CD4-positive, alpha-beta T cell treated with Interleukin-4 for 1 hour (primary cell): ENCODE measurements at places on chromosomes 13 and 19.

DNA sequence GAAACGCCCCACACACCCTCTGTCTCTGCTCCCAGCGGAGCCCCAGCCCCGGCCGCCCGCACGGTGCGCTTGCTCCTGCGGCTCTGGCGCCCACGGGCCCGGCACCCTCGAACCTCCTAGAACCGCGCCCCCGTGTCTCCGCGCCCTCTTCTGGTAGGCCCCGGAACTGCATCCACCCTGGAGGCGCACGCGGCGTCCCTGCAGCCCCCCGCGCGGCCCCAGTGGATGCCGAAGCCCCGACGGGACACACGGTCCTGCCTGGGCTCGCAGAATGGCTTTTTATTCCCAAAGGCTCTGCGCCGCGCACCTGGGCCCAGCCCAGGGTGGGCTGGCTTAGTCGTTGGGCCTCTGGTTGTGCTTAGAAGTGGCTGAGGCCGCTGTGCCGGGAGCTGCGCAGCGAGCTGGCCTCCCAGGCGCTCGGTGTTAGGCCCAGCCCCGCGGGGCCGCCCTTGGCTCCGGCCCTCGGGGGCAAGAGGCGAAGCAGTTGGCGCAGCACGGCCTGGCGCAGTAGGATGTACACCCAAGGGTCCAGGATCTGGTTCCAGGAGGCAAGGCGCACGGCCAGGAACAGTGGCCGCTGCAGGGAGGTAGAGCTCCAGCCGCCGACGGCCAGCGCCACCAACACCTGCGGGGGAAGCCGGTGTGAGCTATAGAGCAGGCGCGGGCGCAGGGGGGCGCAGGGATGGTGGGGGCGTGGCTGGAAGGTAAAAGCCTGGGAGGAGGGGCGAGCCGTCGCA lies 2.8 kb downstream of the PTGER1 start:
- DNase-seq = peak; percentile 79

GRCh38 chr19:17441241-17442021 lies 7.0 kb downstream of the TMEM221 start:
- DNase-seq = no peak

GRCh38 chr19:39792999-39793546 lies 14.4 kb downstream of the LEUTX start:
- peak; percentile 74 for DNase-seq

- DNase-seq = no peak
Measured at GRCh38 chr19:16970821-16971220, 55.8 kb downstream of the CPAMD8 start.

DNA sequence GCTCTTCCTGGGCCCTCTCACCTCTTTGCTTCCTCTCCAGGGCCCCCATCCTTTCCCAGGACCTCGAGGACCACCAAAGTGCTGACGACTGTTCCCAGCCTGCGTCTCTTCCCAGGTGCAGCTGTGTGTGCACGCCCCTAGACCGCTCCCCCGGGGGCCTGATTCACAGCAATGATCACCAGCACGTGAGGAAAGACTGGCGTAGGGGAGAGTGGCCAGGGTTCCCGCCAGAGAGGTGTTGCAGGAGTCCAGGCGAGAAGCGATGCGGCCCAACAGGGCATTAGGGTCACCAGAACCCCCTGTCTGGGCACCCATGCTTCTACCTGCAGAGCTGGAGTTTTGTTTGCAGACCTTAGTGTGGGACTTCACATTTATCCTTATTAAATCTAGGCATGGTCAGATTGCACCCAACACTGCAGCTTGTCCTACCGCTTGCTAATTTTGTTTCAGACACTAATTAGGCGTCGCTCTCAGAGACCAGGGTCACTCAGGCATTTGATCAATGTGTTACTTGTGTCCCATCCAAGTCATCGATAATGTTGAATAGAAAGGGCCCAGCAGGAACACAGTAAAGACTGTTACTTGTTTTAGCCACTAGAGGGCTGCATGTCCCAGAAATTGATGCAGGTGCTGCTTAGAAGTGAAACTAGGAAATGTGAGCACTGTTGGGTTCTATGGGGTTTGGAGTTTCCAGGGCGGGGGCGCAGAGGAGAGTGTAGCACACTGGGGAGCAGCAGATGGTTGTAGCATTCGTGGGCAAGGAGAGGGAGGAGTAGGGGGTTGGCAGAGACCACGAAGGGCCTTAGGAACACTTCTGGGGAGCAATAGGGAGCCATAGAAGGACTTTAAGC lies 53.2 kb downstream of the CDADC1 start:
- DNase-seq = peak; percentile 86

DNA sequence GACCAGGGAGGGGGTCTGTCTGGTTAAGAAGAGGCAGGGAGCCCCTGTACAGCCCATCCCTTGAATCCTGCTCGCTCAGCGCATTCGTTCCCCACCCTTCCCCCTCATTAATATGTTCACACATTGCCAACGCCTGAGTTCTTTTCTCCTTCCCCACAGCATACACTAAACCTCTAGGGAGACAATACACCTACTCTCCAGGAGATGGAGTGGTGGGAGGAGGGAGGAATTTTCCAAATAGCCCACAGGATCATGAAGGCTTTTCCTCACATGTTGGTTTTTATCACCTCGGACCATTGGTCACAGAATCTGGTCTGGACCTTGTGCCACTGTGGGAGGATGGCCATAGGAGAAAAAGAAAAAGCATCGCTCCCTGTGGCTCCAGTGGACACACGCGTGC lies 294.9 kb downstream of the SHISA2 start:
- DNase-seq = no peak

DNA sequence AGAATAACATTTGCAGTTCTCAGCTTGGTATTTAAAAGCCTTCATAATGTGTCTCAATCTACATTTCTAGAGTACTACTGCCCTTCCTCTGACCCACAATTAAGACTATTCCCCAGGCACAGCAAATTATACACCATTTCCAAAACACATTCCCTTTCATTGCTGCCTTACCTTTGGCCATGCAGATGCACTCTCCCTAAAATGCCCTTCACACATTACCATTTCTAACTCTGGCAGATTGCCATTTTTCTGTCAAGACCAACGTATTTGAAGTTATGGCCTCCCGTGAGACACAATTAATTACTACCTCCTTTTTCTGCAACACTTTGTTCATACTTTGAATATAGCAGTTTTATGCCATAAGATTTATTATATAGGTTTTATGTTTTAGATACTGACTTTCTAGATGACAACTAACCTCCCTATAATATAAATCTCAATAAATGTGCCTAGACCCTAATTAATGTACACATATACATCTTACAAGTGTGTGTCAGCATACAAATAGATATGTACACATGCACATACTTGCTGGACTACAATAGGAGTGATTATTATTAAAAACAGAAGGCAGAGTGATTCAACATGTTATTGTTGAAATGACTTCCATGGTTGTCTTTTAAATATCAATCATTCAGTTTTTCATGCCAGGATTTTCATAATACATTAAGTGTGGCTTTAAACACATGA lies 2902.5 kb downstream of the PCDH9 start:
- DNase-seq = no peak

DNA sequence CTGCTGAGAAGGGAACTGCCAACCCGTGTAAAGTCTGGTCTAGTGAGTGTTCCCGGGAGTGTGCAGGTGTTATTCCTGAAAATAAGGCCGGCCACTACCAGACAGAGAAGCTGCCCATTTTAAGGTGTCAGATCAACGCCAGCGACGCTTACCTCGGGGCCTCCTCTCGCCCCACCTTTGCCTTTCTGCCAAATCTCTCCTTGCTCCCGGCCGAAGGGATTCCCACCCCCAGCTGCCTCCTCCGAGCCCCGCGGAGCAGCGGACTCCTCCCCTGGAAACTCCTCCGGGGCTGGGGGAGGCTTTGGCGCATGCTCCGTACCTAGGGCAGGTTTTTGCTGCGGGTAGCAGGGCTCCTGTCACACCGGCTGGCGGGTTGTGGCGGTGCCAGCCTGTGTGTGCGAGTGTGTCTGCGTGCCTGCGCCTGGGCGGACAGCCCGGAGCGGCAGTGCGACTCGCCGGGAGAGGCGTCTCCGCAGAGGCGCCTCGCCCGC lies at the start of gene HS6ST3:
TSS of gene HS6ST3 (plus strand) at position 359 of the 491 bp plus-strand sequence.
- no peak for DNase-seq

DNA sequence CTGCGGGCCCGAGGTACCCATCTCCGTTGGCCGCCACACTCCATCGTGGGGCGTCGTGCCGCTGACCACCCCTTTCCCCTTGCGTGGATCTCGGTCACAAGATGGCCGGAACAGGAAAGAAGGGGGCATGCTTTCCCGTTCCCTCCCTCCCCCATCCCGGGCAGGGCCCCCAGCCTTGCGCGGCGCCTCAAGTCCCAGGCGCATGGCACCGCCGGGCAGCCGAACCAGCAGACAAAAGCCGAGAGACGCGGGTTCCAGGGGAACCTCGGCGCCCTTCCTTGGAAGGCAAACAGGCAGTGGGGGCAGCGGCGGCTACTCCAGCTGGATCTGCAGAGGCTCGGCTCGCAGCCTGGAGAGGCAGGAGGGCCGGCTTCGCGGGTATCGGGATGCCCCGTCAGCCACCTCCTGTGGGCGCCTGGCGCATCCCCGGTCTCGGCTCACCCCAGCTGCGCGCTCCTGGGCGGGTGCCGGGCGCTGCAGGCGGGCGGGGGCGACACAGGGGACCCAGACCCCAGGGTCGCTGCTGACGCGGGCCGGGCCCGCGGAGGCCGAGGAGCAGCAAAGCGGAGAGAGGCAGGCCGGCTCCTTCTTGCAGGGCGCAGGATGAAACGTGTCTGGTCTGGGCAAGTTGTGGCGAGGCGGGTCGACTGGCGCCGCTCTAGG lies 439 bp downstream of the DZIP1 start:
- no peak for DNase-seq

DNA sequence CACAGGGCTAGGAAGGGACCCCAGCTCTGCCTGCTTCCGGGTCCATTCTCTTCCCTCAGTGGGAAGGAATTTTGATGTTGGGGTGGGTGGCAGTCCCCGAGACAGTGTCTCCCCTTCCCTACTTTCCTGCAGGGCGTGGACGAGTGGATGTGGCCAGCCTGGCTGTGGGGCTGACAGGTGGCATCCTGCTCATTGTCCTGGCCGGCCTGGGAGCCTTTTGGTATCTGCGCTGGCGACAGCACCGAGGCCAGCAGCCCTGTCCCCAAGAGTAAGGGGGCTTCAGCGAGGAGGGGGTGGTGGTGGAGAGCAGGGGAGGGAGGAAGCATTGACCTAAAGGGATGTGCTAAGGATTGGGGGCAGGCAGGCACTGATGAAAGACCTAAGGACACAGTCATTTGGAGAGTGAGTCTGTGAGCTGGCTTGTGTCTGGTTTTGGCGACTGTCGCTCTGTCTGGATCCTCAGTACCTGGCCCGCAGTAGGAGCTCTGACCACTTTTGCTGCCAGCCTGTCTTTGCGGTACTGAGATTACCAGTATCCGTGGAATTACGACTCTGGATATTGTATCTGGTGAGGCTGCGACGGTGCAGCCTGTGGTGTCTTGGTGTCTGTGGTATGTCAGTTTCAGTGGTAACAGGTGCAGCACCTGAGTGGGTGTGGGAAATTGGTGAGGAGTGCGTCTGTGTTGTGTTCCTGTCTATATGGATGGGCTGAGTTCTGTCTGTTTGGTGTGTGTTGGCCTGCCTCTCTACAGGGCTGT lies 2.4 kb upstream of the PRR12 start:
- DNase-seq = no peak

- DNase-seq = no peak
Measured at GRCh38 chr19:3954107-3954506, 16.8 kb downstream of the DAPK3 start.

- DNase-seq = no peak
Measured at GRCh38 chr19:56156768-56157167, 15.7 kb downstream of the ZNF444 start.

GRCh38 chr13:111505175-111505777 lies 184.8 kb downstream of the TEX29 start:
- no peak for DNase-seq

DNA sequence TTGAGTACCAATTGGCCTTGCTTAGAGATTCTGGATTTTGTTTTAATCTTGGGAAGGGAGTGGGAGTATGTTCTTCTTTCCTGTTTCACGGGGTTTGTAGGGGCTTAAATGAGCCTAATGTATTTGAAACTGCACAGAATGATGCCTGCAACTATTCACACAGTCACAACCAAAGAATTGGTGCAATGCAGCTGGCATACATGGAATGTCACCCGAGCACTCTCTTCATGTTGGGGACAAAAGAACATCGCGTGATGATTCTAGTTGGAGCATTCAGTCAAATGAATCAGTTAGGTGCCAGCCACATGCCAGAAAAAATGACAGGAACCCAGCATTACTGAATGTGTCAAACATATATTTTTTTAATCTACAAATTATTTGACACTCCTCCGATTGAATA lies 22.1 kb downstream of the STARD13 start:
- DNase-seq = no peak

DNA sequence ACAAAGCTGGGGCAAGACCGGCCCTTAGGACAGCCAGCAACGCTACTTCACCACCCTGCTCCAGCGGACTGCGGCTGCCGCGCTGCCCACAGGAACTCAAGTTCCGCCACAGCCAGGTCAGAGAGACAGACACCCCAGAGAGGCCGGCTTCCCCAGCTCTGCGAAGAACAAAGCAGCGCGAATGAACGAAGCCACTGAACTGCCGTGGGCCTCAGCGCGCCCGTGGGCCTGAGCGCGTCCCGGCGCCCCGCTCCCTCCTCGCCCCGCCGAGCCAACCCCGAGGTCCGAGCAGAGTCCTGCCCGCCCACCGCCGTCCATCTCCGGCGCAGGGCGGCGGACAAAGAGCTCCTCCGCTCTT lies 158.4 kb downstream of the RNF17 start:
- no peak for DNase-seq

DNA sequence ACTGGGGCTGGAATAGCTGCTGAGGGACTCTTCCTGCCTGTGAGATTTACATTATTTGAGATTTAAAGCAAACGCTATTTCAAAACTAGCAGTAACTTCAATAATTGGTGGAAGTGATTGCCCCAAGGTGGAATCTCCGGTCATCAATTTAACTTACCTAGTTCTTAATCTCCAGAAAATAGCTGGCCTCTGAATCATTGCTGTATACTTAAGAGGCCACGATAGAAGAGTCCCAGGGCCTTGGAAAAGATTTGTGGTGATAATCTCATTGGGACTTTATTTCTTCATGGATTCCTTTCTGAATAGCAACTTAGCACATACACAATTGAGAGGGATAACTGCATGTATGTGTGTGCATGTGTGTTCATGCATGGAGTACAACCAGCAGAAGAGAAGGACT lies 120.2 kb downstream of the DNAJC15 start:
- no peak for DNase-seq

DNA sequence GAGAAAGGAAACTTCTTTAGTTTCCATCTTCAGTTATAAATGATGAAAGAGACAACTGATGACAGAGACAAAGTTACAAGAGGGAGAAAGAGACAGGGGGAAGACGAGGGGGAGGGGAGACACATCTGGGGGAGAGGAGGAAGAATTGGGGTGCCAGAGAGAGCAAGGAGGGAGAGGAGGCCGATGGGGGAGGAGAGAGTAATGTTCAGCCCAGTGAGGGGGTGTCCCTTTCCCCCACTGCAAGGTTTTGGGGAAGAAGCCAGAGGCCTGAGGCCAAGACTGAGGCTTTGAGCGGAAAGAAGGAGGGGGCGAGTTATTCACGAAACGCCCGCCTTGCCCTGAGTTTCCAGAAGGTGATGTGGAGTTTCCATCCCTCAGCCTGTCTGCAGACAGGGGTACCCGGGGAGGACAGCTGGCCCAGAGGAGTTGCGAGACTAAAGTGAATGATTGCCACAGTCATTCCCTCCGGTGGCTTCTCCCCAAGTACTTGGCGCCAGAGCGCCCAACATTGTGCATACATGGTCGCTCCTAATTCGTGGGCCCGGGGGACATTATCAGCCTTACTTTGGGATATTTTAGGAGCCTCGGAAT lies 558 bp upstream of the PPAN start:
- peak; percentile 72 for DNase-seq

GRCh38 chr13:46484561-46484960 lies 68.4 kb upstream of the LRCH1 start:
- no peak for DNase-seq
